Bone marrow (tissue), 2 donors: ENCODE measurements at places on chromosomes 6 and 20.

GRCh38 chr6:137044366-137045221, at the start of gene IL20RA:
Gene IL20RA (minus strand): TSS chr6:137044965. CDS start chr6:137044728, 237 bp downstream.
- DNase-seq: no peak

- DNase-seq: no peak
These were observed 34.0 kb downstream of the CEP85L start for GRCh38 chr6:118617417-118617816.

DNA sequence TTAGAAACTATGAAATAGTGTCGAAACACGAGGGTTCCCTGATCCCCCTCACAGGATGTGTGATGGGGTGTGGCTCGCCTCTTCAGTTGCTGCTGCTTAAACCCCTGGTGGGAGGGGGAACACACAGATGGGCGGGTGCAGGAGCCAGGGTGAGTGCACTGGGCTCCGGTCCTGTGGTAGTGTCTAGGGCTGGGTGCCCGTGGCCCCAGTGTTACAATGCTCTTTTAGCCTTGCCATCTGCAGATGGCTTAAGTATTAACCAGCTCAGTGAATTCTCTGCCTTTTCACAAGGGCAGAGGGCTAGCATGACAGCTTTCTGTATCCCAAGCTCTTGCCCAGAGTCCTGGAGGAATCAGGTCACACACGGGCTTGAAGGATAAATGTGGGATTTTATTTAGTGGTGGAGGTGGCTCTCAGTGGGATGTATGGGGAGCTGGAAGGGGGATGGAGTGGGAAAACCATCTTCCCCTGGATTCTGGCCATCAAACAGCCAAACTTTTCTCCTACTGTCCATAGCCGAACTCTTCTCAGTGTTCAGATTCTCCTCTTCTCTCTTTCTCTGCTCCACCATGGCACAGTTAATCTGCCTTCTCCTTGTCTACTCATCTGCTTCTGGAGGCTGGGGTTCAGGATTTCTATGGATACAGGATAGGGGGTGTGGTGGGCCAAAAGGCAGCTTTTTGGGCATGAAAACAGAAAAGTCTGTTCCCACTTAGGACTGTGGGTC, 659.0 kb downstream of the EPM2A start:
- no peak for DNase-seq

GRCh38 chr6:139262519-139263300, 29.1 kb downstream of the TXLNB start:
- no peak for DNase-seq
